ENCODE measurements at places on chromosomes 13 and 19. TPM values are rescaled to one million over a fixed set of nuclear protein-coding genes. Genes with fewer than 3 reads are reported as not detected.

ZNF177 gene
- 3.6 TPM for total RNA-seq

GPR12 gene
- under 0.01 TPM for total RNA-seq

SLITRK6 gene
- 0.71 TPM for total RNA-seq

DNA sequence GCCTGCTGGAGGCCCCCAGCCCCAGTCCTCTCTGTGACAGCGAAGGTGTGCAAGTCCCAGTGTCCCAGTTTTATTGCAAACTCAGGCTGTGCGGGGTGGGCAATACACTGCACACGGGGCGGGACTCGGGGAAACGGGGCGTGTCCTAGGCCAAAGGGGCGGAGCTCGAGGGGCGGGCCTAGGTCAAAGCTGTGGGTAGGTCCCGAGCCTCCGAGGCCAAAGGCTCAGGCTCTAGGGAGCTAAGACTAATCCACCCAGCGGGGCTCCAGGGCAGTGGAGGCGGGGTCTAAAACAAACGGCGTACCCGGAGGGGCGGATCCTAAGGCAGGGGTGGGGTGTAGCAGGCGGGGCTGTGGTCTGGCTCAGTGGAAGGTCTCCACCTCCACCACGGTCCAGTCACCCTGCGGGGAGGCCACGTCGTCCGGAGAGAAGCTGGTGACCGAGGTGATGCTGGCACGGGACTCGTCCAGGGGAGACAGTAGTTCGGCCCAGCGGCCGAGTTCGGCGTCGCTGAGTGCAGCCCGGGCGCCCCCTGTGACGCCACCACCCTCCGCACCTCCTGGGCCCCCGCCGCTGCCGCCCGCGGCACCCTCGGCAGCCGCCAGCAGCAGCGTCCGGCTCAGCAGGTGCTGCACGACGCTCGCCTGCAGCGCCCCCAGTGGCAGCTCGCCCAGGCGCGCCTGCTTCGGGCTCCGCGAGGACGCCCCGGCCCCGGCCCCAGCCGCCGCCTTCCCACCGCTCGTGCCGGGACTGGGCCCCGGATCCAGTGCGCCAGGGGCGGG, 5.3 kb downstream of the PRR36 start:
- DNase-seq: no peak
- H3K4me1 ChIP-seq: peaks cover 46% of the 10 kb centered on the region
- peaks cover 68% of the 10 kb centered on the region for H3K27me3 ChIP-seq
- peak overlapping the region; percentile 29 for H3K4me3 ChIP-seq
- H3K36me3 ChIP-seq: no peaks in the 10 kb centered on the region
- H3K27ac ChIP-seq: peak overlapping the region; percentile 38

DNA sequence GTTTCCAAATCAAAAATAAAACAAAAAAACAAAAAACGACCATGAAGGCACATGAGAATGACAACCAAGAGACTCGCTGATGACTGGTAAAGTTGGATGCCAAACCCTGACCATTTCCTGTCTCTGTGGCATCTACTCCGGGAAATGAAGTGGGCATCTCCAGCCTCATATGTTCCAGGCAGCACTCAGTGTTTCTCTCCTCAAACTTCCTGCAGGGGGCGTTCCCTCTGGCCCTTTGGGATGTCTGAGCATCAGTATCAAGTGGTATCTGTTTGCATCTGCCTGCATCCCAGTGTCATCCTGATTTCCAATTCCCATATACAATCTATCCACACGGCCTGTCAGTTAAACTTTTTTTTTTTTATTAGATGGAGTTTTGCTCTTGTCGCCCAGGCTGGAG, 9.8 kb upstream of the SIGLEC12 start:
- H3K4me1 ChIP-seq: no peaks in the 10 kb centered on the region
- no peaks in the 10 kb centered on the region for H3K36me3 ChIP-seq
- no peak for DNase-seq
- H3K27ac ChIP-seq: no peak overlapping the region

DNA sequence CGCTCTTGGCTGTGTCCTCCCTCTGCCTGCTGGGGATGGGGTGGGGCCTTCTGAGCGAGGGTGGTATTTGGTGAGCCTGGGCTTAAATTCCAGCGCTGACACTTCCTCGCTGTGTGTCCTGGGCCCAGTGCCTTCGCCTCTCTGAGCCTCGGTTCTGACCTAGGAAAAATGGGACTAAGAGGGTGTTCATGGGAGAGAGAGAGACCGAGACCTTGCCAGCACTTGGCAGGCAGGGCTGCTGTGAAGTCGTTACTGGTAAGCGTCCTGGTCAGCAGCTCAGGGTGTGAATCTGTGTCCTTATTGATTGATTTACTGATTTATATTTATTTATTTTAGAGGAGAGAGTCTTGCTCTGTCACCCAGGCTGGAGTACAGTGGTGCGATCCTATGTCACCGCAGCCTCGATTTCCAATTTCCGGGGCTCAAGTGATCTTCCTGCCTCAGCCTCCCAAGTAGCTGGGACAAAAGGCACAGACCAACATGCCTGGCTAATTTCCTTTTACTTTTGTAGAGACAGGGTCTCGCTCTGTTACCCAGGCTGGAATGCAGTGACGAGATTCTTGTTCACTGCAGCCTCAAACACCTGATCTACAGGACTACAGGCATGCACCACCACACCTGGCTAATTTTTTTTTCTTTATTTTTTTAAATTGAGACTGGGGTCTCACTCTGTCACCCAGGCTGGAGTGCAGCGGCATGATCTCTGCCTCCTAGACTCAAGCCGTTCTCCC, 2.4 kb downstream of the PKN1 start:
- no peaks in the 10 kb centered on the region for H3K27me3 ChIP-seq
- peak overlapping the region; percentile 88 for H3K27ac ChIP-seq
- no peak overlapping the region for H3K4me3 ChIP-seq
- H3K36me3 ChIP-seq: no peaks in the 10 kb centered on the region
- DNase-seq: no peak

DNA sequence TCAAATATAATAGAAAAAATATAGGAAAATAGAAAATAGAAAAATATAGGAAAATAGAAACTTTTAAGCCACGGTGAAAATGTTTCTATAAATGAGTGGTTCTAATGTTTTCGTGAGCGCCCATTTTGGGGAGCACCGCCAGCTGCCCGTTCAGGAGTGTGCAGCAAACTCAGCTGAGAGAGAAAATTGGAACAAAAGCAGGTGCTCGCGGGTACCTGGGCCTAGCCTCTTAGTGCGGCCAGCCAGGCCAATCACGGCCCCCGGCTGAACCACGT, 204 bp upstream of the PDX1 start:
- no peaks in the 10 kb centered on the region for H3K36me3 ChIP-seq
- no peak for DNase-seq
- peaks cover 87% of the 10 kb centered on the region for H3K27me3 ChIP-seq
- peaks cover 48% of the 10 kb centered on the region for H3K4me1 ChIP-seq
- H3K4me3 ChIP-seq: peak overlapping the region; percentile 26

- H3K27ac ChIP-seq: no peak overlapping the region
- no peaks in the 10 kb centered on the region for H3K36me3 ChIP-seq
- no peak overlapping the region for H3K4me3 ChIP-seq
- H3K4me1 ChIP-seq: no peaks in the 10 kb centered on the region
- no peak for DNase-seq
Observed at GRCh38 chr19:35486268-35486708, 4.0 kb downstream of the KRTDAP start.
